Heart right ventricle (tissue), 16 donors: ENCODE measurements at places on chromosomes 1 and 21. TPM values are rescaled to one million over a fixed set of nuclear protein-coding genes. Genes with fewer than 3 reads are reported as not detected.

- H3K27ac ChIP-seq = no peak overlapping the region
- H3K4me1 ChIP-seq = no peaks in the 10 kb centered on the region
- peak; percentile 24 for DNase-seq
- H3K27me3 ChIP-seq = no peaks in the 10 kb centered on the region
- no peaks in the 10 kb centered on the region for H3K36me3 ChIP-seq
- H3K4me3 ChIP-seq = no peak overlapping the region
These were observed 71.4 kb downstream of the USP1 start for GRCh38 chr1:62508187-62508758.

- no peaks in the 10 kb centered on the region for H3K4me1 ChIP-seq
- H3K36me3 ChIP-seq = no peaks in the 10 kb centered on the region
- no peak overlapping the region for H3K27ac ChIP-seq
- H3K27me3 ChIP-seq = no peaks in the 10 kb centered on the region
These were observed 15.2 kb downstream of the RIPK4 start for GRCh38 chr21:41751611-41752011.

DNA sequence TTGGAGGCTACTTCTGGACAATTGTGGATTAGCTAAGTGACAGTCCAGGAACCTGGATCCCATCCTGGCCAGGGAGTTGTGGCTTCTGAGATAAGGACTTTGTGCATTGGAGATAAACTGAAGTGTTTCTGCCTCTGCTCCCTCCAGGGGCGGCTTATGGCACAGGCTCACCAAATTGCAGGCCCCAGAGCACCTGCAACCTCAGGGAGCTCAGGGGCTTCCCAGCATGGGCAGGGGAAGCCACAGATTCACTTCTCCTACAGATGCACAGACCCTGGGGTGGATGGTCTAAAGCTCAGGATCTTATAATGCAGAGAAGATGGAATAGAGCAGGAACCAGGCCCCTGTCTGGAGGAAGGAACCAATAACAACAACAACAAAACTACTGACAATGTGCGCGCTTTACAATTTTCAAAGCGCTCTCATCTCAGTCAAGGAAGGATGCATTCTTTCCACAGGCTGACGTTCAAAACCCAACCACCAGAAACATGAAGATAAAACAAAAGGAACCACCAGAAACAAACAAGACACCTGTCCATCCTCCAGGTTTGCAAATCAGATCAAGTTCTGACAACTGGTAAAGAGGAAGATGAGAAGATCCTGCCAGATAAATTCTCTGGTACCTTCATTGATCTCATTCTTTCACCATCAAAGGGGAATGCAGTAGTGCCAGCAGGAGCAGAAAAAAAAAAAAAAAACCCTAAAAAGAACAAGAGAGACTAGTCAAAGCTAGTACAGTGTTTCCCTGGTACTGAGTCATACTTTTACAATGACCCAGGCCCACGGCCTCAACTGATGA is 121.0 kb upstream of the IRF2BP2 start:
- H3K27ac ChIP-seq = no peak overlapping the region
- H3K27me3 ChIP-seq = no peaks in the 10 kb centered on the region
- no peaks in the 10 kb centered on the region for H3K36me3 ChIP-seq
- peaks cover 32% of the 10 kb centered on the region for H3K4me1 ChIP-seq
- DNase-seq = no peak
- no peak overlapping the region for H3K4me3 ChIP-seq

DNA sequence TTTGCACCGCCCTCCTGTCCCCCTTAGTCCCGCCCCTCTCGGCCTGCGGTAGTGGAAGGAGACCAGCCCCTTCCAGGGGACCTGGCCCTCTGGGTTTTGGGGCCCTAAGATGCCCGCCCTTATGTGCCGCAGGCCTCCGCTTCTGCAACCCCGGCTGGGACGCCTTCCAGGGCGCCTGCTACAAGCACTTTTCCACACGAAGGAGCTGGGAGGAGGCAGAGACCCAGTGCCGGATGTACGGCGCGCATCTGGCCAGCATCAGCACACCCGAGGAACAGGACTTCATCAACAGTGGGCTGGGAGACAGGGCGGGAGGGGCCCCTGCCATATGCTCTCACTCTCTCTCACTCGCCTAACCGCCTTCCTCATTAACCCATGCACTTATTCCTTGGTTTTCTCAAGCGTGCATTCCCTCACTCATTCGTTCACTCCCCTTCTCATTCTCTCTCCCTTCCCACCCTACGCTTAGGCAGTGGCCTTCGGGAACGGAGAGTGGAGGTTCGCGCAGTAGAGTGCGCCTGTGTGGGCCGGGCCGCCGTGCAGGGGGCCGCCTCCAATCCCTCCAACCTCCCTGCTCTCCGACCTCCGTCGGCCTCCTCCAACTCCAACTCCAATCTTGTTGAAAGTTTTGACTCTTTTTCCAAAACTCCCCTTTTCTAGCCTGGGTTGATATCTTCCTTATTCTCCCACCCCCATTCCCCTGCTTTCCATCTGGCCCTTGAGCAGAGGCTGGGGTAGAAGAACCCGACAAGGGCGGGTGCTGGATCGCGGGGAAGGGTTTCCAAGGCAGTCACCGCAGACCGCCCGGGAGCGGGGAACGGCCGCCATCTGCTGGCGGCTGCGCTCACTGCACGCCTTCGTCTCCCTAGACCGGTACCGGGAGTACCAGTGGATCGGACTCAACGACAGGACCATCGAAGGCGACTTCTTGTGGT is 15.2 kb downstream of the BCAN start:
- peaks cover 32% of the 10 kb centered on the region for H3K4me1 ChIP-seq
- peak overlapping the region; percentile 42 for H3K4me3 ChIP-seq
- H3K27me3 ChIP-seq = peaks cover 52% of the 10 kb centered on the region
- H3K27ac ChIP-seq = no peak overlapping the region

TFF1 gene
- not detected for total RNA-seq

- H3K36me3 ChIP-seq = no peaks in the 10 kb centered on the region
- H3K4me3 ChIP-seq = no peak overlapping the region
- no peak overlapping the region for H3K27ac ChIP-seq
- DNase-seq = peak; percentile 92
- no peaks in the 10 kb centered on the region for H3K27me3 ChIP-seq
These were observed 85.6 kb downstream of the CD58 start for GRCh38 chr1:116485071-116485735.

SLC6A9 gene
- total RNA-seq = 0.68 TPM

- no peaks in the 10 kb centered on the region for H3K4me1 ChIP-seq
- H3K27ac ChIP-seq = no peak overlapping the region
- peaks cover 13% of the 10 kb centered on the region for H3K27me3 ChIP-seq
- H3K4me3 ChIP-seq = no peak overlapping the region
These were observed 24.8 kb upstream of the SLC22A15 start for GRCh38 chr1:115951560-115951959.
